Stimulated activated CD4-positive, alpha-beta T cell treated with anti-CD3 and anti-CD28 coated beads, Interleukin-12 subunit alpha, Interleukin-12 subunit beta, amount 100 ng/mL, for 48 hours (primary cell): ENCODE measurements at places on chromosomes 5 and 9.

DNA sequence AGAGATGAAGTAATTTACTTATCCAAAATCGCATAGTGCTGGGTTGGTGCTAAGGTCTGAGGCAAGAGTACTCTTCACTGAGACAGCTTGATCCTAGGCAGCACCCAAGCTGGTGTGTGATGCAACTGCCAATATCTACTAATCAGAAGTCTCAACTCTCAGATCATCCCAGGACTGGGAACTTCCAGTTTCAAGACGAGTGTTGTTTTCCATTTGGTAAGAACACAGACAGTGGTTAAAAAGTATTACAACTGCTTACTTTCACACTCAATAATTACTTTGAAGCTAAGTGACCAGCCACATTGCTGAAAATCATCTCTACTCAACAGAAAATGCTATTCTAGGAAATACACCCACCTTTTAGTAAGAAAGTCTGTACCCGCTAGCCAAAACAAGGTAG, 45.3 kb downstream of the FBXW11 start:
- peak; percentile 47 for DNase-seq

DNA sequence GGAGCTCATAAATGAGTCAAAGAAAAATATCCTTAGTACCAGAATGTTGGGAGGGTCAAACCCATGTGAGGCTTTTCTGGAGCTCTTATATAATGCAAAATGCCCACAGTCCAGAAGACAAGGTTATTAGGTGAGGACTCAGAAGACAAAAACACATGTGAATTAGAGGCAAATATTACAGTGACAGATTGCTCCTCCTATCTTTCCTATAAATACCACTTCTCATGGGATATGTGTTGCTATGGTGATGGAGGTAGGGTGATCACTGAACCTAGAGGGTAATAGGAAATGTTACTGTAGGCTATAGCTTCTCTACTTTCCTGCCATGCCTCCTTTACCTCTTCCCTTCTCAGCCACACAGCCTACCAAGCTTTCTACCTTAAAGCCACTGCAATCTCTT, 264.6 kb downstream of the SEC61B start:
- DNase-seq, result no peak

GRCh38 chr9:71628247-71628646, 140.1 kb downstream of the CEMIP2 start:
- DNase-seq, result no peak

GRCh38 chr5:73178265-73178664, 5.3 kb downstream of the TMEM174 start:
- DNase-seq, result no peak

DNA sequence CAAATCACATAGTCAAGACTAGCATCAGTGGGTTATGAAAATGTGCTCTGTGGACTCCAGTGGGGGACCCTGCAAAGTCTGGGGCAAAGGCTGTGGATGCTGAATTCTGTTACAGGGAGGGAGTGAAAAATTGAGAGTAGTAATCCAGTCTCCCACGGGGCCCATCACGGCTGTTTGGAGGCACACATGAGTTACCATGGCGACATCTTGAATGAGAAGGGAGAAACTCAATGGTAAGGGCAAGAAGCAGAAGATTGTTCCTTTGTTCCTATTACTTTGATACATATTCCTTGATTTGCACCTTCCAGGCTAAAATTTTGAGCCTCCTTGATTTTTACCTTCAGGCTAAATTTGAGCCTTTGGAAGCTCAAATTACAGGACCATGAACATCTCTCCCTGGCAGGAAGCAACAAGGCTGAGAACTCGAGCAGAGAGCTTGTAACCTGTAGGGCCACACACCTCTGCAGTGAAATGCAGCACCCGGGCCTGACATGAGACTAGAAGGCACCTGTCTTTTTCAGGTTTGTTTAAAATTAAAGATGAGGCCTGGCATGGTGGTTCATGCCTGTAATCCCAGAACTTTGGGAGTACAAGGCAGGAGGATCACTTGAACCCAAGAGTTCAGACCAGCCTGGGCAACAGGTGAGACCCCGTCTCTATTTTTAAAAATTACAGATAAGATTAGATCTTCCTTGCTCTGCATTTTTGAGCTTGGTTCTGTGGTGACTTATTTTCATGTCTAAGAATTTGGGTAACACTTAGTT, 31.0 kb upstream of the ZFR start:
- DNase-seq, result no peak

DNA sequence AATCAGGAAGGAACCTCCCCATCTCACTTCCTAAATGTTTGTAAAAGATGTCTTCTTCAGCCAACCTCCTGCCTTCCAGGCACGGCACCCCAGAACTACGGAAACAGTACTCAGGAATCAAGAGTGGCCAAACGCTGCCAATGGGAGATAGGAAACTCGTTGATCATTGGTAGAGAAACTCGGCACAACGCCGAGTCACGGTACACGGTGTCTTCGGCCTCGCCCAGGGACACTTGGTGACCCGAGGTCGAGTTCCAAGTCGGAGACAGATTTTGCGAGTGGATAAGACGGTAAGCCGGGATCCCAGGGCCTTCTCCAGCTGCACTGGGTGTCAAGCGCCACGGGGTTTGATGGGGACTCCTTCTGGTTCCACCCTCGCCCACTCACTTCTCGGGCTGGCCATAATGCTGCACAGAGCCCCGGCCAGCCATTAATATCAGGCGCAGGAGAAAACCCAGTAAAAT, 343 bp downstream of the KIAA0825 start:
- peak; percentile 9 for DNase-seq

- no peak for DNase-seq
Observed at GRCh38 chr5:77921094-77921768, 145.1 kb upstream of the TBCA start.

DNA sequence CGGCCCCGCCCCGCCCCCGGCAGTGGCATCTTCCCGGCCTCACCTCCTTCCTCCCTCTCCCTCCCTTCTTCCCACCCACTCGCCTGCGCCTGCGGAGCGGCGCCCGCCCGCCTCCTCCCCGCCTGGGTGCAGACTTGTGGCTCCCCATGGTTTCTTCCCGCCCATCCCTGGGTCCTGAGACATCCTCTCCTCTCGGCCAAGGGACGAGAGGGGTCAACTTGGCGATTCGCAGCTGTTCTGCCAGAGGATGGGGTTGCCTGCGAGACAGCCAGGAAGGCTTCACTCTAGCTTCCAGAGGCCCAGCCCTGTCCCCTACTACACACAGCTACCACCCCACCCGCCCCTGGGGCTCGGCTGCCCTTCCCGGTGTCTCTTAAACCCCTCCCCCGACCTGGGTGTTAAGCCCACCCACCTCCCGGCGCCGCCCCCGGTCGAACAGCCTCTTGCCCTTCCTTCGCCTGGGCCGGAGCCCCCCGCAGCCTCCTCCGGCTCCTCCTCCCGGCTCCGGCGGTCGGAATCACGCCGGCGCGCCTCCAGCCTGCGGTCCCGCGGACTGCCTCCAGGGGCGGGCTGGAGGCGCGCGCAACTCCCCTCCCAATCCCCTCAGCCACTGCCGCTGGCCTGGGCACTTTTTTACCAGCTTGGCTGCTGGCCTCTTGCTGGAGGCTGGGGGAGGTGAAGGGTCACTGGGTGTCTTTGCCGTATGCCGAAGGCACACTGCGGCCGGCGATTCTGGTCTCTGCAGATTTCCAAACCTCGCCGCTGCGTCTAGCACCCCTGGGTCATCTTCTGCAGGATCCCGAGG, 1.9 kb downstream of the JADE2 start:
- DNase-seq, result peak; percentile 82

- DNase-seq, result no peak
Observed at GRCh38 chr5:168693883-168694282, 114.7 kb upstream of the PANK3 start.

DNA sequence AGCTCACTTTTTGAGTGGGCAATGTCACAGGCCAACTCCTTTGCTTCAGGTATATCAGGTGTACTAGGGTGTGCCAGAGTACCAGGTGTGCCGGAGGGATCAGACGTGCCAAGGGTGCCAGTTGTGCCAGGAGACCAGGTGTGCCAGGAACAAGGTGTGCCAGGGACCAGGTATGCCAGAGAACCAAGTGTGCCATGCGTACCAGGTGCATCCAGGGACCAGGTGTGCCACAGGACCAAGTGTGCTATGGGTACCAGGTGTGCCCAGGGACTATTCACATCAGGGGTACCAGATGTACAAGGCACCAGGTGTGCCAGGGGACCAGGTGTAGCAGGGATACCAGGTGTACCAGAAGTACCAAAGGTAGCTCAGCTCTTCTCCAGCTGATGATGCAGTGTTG, 174.7 kb upstream of the S1PR3 start:
- DNase-seq, result no peak

DNA sequence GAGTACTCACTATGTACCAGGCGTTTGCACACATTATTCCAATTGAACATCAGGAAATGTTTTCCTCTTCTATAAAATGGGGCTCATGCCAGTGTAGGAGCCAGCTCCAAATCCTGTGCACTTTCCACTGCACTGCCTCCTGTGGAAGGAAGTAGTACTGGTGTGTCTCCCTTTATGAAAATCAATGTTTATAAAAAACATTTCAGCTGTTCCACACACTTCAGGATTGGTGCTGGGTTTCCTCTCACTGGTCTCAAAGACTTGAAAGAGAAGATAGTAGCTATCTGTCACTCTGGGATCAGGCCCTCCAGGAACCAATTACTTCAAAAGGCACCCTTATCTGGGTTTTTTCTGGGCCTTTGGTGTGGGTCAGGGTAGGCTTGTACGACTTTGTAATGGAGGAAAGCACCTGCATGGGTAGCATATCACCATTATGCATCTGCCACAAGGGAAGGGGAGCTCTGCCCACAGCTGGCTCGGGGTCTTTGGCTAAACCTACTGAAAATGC, 32.5 kb downstream of the RAB14 start:
- DNase-seq, result no peak

GRCh38 chr5:122985954-122986721, 50.4 kb downstream of the PPIC start:
- DNase-seq, result no peak

DNA sequence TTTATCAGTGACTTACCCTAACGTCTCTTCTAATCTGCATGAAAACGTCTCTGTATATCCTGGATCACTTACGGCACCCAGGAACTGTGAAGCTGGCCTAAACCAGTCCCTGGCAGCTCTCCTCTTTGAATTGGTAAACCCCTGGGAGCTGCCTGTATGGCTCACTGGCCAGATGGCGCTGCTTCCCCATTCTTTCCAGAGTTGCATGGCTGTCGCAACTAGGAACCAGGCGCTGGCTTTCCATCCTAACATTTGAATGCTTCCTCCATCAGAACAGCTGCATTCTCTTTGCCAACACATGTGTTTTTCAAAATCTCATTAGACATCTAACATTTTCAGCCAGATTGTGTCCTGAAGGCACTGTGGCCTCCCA, 8.0 kb upstream of the PCA3 start:
- DNase-seq, result no peak

GRCh38 chr9:88801214-88801796, 190.0 kb upstream of the S1PR3 start:
- DNase-seq, result no peak

DNA sequence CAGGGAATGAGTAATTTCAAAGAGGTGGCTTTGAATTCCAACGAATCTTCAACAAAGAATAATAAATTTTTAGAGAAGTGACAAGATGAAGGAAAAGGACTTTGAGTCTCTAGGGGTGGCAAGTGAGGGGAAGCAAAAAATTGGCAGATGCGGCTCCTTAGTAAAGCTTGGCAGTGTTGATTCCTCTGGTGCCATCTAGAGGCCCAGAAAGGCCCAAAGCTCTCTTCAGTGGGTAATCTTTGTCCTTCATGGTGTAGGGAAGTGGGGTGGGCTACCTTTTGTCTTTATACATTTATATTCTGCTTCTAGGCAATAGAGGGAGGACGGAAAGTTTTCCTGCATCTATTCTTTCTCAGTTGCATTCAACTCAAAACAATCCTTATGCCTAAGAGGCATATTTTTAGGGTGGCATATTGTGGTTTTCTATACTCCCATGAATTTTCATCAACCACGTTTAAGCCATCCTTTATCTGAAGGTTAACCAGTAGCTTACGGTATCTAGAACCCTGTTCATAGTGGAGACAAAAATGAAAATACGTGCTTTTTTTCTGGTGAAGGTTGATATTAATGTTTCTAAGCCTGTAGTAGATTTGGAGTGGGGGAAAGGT, 17.5 kb upstream of the ROPN1L start:
- no peak for DNase-seq

DNA sequence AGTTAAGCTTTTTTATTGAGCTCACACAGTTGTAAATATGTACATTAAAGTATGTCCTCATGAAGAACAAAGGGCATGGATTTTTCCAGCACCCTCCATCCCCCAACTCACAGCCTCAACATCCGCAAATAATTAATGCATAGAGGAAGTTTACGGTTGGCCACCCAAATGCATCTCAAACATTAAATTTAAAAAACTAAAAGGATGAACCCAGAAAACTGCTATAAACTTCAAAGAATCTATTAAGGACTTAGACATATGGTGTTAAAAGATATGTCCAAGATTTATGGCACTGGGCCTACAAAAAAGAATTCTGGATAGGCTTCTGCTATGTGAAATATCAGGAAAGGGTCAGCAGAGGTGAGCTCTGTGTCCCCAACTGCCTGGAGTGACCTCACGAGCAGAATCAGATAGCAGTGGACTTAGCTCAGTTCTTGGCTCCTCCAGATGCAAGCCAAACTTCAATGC, 54.0 kb upstream of the TNC start:
- DNase-seq, result no peak

GRCh38 chr5:82147860-82148573, 130.1 kb downstream of the RPS23 start:
- no peak for DNase-seq

- DNase-seq, result no peak
Observed at GRCh38 chr5:107576736-107577393, 93.9 kb downstream of the EFNA5 start.

- no peak for DNase-seq
Observed at GRCh38 chr5:112472614-112473013, 53.5 kb upstream of the EPB41L4A start.

DNA sequence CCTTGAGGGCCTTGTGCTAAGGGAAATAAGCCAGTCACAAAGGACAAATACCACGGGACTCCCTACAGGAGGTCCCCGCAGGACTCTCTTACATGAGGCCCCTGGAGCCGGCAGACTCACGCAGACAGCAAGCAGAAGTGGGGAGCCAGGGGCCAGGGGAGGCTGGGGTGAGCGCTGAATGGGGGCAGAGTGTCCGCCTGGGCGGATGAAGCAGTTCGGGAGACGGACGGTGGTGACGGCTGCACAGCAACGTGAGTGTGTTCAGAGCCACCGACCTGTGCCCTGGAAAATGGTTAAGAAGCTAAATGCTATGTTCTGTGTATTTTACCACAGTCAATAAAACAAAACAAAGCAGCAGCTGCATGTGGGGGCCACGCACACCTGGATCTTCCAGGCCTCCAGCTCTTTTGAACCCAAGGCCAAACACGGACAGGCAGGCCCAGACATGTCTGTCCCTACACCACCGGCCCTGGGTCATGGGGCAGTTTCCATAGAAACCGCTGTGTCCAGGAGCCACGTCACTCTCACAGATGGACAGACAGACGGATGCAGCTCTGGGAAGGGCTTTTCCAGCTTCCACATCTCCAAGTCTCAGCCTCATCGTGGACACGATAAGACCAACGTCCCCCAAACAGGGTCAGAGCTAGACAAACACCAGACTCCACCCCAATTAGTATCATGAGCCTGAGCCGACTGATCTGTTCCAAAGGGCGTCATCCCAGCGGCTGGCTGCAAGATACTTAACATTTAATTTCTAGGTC, 103.9 kb downstream of the VAV2 start:
- no peak for DNase-seq
